Astrocyte of the cerebellum (primary cell): ENCODE measurements at places on chromosomes 2 and 18.
A peak's percentile ranks its signal among the peaks of the same experiment; 100 is the strongest.

GRCh38 chr2:101307503-101307902 is 998 bp downstream of the RNF149 start:
- DNase-seq, result no peak

DNA sequence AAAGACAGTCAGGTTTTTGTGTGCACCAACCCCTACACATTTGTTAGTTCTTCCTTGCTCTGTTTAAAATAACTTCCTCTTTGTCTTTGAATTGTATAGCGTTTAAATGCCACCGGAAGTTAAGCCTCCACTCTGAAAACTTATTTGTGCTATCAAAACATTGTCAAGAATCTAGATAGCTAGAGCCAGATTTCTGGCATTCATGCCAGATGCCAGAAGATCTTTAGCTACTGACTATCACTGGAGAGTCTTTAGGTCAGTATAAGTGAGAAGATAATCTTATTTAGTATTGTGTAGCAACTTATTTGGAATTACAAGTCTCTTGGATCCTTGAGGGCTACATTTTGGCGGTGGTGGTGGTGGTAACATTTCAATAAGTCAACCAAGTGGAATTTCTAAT is 63.4 kb upstream of the ADAM23 start:
- DNase-seq, result no peak

GRCh38 chr18:25886283-25886682 is 204.1 kb downstream of the SS18 start:
- no peak for DNase-seq

- no peak for DNase-seq
Observed at GRCh38 chr2:162473-163382, 101.1 kb downstream of the SH3YL1 start.

- no peak for DNase-seq
Observed at GRCh38 chr18:55522011-55522410, 66.0 kb downstream of the TCF4 start.

DNA sequence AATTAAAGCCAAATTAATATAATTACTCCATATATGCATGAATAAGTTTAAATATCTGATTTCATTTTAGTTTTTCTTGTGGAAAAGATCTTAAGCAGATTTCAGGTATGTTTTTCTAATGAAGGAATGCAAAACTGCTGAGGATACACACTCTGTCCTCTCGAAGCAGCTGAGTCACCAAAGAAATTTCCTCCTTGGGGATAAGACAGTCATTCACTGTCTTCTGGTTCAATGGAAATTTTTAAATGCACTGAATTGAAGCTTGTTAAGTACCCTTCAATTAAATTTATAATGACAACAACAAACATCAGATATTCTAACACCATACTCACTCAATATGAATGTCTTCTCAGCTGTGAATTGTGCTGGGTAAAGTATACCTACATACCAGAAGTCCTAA is 101.5 kb upstream of the DNER start:
- no peak for DNase-seq

GRCh38 chr2:5691221-5691984 is 781 bp upstream of the SOX11 start:
- DNase-seq, result peak; percentile 71
